ENCODE measurements at places on chromosomes 12 and 14. TPM values are rescaled to one million over a fixed set of nuclear protein-coding genes. Genes with fewer than 3 reads are reported as not detected.

Gene JPH4
- total RNA-seq: 1.1 TPM

Gene FBXO21
- total RNA-seq: 86.8 TPM

Gene IL26
- total RNA-seq: not detected

Gene TULP3
- total RNA-seq: 18.9 TPM

DNA sequence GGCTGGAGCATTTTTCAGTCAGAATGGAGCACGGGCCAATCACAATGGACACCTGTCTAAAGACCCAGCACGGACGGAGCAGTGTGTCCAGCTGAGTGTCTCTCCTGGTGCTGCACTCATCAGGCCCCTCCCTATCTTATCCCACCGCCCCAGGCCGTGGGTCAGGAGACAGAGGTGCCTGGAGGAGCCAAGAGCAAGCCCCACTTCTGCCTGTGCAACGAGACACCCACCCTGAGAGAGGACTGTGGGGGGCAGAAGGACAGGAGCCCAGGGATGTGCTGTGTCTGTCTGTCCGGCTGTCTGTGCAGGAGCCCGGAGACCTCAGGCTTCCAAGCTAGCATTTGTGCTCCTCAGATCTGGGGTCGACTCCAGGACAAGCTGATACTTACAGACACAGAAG is 69.6 kb upstream of the SFSWAP start:
- DNase-seq: no peak

DNA sequence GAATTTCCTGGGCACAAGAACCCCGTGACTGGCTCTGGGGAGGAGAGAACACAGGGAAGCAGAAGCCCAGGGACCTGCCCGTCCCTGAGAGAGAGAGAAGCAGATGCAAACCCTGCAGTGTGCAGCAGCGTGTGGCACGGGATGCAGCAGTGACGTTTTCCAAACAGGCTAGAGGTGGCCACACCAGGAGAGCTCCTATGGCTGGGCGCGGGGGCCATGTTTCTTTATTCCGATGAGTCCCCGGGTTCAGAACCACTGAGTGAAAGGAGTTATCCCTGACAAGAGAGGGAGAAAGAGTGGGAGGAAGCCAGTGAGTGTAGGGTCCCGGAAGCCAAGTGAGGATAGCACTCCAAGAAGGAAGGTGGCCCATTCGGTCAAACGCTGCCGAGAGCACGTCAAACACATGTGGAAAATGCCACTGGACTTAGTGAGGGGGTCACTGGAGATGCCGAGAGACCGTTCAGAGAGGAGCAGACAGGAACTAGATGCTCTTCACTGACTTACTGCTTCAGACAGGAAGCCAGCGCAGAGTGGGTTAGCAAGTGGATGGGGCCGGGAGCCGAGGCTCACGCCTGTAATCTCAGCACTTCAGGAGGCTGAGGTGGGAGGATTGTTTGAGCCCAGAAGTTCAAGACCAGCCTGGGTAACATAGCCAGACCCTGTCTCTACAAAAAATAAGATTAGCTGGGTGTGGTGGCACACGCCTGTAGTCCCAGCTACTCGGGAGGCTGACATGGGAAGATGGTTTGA is 123.0 kb downstream of the BCL11B start:
- DNase-seq: no peak

- DNase-seq: no peak
Measured at GRCh38 chr12:57474862-57475261, 4.8 kb downstream of the ARHGAP9 start.

GRCh38 chr14:100851946-100852620 is 26.2 kb downstream of the MEG3 start:
- DNase-seq: peak; percentile 44

- no peak for DNase-seq
Measured at GRCh38 chr12:47156167-47156736, 76.5 kb upstream of the AMIGO2 start.

DNA sequence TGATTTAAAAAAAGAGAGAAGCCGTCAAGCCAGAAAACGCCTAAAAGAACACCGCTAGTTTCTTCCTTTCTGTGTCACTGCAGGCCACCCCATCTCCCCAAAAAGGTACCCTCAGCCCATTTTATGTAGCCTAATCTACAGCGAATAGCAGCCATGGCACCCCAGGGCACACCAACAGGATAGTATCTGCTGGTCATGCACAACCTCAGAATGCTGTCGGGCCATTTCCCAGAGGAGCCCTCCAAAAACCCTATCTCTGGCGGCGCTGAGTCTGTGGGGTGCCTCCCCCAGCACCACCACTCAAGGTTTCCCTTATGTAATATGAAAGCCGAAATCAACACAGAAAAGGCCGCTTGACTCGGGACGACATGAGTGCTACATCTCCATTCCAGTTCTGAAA is 98.9 kb downstream of the BCL11B start:
- no peak for DNase-seq
